T-helper 2 cell treated with Interferon-gamma antibody and Interleukin-4, amounts not matched to agents 5 μg/mL and 100 μg/mL, for 36 hours (primary cell): ENCODE measurements at places on chromosomes 6 and 20.

DNA sequence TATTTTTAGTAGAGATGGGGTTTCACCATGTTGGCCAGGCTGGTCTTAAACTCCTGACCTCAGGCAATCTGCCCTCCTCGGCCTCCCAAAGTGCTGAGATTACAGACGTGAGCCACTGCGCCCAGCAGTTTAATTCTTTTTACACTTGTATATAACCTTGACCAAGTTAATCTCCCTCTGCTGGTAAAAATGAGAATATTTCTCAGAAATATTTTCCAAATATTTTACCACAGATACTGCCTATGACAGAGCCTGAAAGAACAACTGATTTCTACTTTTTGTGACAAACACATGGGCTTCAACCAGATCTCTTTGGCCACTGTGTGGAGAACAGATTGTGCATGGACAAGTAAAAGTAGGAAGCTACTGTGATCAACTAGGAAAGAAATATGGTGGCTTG is 21.2 kb upstream of the NHSL1 start:
- H3K36me3 ChIP-seq, result no peaks in the 10 kb centered on the region
- H3K4me1 ChIP-seq, result peaks cover 12% of the 10 kb centered on the region
- H3K27ac ChIP-seq, result no peak overlapping the region
- no peak overlapping the region for H3K4me3 ChIP-seq
- no peak for DNase-seq

DNA sequence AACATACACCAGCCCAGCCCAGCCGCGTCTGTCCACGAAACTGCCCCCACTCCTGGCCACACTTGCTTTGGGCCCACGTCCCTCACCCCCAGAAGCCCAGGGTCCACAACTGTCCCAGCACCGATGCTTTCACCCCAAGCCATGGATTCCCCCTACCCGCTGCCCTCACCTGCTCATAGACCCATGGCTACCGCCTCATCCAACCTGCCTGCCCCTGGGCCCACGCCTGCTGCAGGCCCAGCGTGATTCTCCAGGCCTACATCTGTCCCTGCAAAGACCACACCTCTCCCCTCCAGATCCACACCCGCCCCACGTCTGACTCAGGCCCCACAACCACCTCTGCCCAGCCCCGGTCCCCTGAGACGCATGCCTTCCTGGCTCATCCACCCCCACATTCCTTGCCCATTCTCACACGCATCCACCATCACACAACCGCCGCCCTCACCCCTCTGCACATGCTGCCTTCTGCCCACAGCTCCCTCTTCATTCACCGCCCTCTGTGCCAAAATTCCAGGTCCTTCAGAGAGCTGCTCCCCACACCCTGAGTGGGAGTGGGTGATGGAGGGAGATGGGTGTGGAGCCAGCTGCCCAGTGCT is 86.7 kb downstream of the GRM4 start:
- no peak for DNase-seq
- no peaks in the 10 kb centered on the region for H3K4me1 ChIP-seq
- H3K4me3 ChIP-seq, result no peak overlapping the region
- H3K36me3 ChIP-seq, result no peaks in the 10 kb centered on the region
- H3K27ac ChIP-seq, result no peak overlapping the region
- H3K27me3 ChIP-seq, result no peaks in the 10 kb centered on the region

DNA sequence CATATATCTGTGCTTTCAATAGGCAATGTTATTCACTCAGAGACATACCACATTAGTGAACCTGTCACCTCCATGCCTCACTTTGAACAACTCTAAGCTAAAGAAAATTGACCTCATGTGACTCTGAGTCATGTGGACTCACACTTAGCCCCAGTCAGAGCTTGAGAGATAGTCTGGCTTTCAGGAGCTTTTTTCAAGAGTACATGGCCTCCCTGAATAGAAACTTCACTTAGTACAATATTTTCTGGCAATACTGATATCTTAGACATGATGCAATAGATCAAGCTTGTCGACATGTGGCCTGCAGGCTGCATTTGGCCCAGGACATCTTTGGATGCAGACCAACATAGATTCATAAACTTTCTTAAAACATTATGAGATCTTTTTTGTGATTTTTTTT is 8.5 kb downstream of the SPTLC3 start:
- H3K4me3 ChIP-seq, result no peak overlapping the region
- H3K27me3 ChIP-seq, result no peaks in the 10 kb centered on the region
- H3K36me3 ChIP-seq, result no peaks in the 10 kb centered on the region
- H3K27ac ChIP-seq, result no peak overlapping the region
- DNase-seq, result no peak
- H3K4me1 ChIP-seq, result peaks cover 2% of the 10 kb centered on the region

DNA sequence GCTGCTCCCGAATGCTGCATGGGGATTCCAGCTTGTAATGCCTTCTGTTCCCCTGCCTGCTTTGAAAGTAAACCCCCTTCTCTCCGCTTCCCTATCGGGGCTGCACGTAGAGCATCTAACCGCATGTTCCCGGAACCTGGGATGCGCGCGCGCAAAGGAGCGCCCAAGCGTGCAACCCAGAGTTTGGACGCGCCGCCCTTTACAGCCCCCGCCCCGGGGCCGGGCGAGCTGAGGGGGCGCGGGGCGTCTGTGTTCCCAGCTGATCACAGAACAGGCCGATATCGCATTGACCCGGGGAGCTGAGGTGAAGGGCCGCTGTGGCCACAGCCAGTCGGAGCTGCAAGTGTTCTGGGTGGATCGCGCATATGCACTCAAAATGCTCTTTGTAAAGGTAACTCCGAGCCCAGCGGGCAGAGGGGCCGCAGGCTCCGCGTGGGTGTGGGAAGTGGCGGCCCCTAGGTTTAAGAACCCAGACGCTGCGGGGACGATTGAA is 1.4 kb downstream of the LAMP5 start:
- peaks cover 2% of the 10 kb centered on the region for H3K4me1 ChIP-seq
- no peaks in the 10 kb centered on the region for H3K36me3 ChIP-seq
- H3K27ac ChIP-seq, result no peak overlapping the region
- no peak overlapping the region for H3K4me3 ChIP-seq
- peaks cover 64% of the 10 kb centered on the region for H3K27me3 ChIP-seq

DNA sequence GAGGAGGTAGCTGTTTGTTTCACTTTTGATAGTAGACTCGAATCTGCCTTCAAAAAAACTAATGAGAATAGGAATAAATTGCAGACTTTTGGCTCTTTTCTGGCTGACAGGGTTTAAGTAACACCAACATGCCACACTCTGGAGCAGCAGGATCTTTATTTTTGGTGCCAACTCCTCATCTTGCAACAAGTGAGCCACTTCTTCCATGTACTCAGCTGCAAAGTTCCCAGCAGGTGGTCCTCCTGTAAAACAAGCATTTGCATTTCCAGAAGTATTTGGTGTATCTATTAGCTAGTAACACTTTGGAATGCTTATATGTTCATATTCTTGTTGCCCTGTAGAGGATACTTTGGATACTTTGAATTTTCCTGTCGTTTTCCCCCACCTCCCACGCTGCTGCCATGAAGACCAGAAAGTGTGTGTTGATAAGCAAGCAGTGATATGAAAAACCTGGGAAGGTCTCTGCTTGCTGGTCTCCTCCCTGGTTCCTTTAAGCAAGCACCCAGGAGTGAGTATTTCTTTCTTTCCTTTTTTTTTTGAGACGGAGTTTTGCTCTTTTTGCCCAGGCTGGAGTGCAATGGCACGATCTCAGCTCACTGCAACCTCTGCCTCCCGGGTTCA is 1.0 kb downstream of the ARMH2 start:
- H3K27me3 ChIP-seq, result no peaks in the 10 kb centered on the region
- H3K36me3 ChIP-seq, result peaks cover 10% of the 10 kb centered on the region
- no peak overlapping the region for H3K27ac ChIP-seq
- peaks cover 6% of the 10 kb centered on the region for H3K4me1 ChIP-seq

DNA sequence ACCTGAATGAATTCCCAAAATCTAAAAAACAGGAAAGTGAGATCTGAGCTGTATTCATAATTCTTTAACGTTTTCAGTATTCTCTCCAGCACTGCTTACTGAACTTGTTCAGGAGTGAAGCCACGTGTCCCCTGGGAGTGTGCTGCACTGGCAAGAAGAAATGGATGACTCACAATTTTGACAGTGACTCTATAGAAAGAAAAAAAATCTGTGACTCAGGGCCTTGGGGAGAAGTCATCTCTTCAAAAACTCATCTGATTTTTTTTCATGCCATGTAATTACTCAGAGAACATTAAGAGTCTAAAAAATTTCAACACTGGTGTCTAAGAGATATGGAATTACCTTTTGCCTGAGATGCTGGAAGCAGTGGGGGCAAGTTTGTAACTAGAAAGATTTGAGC is 39.7 kb downstream of the ANKEF1 start:
- H3K27ac ChIP-seq, result no peak overlapping the region
- DNase-seq, result no peak
- no peaks in the 10 kb centered on the region for H3K36me3 ChIP-seq
- no peaks in the 10 kb centered on the region for H3K4me1 ChIP-seq
- no peak overlapping the region for H3K4me3 ChIP-seq
- no peaks in the 10 kb centered on the region for H3K27me3 ChIP-seq

DNA sequence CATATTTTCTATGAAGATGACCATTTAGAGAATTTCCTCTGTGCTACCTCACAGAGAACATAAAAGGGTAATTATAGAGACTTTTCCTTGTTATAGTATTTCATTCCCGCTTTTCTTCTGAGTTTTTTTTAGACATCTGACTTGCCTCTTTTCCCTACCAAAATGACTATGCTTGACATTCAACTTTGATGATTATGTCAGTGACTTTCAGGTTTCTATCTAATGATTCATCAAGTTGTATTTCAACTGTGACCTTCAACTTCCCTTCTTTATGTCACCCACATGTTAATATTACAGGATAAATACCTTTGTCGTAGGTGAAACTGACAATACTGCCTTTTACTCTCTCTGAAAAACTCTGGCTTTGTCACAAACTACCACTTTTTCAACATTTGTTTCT is 95.3 kb downstream of the MLIP start:
- no peaks in the 10 kb centered on the region for H3K27me3 ChIP-seq
- no peak for DNase-seq
- H3K27ac ChIP-seq, result no peak overlapping the region
- no peaks in the 10 kb centered on the region for H3K4me1 ChIP-seq

DNA sequence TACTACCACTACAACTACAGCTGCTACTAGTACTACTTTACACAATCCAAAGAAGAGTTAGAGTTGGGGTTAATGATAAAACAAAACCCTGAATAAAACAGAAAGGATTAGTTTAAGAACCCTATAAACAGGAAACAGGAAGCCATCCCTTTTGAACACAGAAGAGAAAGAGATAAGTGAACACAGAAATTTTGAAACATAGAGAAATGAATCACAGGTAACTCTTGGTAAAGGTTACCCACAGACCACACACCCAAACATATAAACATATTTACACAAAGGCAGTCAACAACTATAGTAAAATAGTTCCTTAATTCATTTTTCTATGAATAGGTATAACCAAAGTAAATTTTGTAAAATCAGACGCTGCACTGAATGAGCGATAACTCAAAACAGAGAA is 98.1 kb downstream of the RNGTT start:
- peaks cover 20% of the 10 kb centered on the region for H3K4me1 ChIP-seq
- DNase-seq, result no peak
- H3K36me3 ChIP-seq, result peaks cover 19% of the 10 kb centered on the region
- peak overlapping the region; percentile 48 for H3K4me3 ChIP-seq
- peak overlapping the region; percentile 70 for H3K27ac ChIP-seq

DNA sequence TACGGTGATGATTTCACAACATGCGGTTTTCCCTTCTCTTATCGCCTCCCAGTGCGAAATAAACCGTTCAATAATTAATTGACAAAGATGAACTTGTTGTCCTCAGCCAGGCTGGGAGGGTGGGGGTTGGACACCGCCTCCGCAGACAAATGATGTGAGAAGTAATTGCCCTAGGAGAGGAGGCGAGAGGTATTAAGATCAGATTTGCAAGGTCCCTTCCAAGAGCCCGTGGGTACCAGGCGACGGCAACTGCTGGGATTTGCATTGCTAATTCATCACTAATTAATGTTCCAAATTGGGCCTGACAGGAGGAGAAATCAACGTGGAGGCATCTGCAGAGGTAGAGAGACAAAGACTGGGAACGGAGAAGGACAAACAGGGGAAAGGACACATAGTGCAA is 90.2 kb upstream of the CCDC167 start:
- H3K27me3 ChIP-seq, result no peaks in the 10 kb centered on the region
- H3K36me3 ChIP-seq, result no peaks in the 10 kb centered on the region
- DNase-seq, result no peak
- H3K4me3 ChIP-seq, result no peak overlapping the region

- H3K27me3 ChIP-seq, result no peaks in the 10 kb centered on the region
- no peak overlapping the region for H3K27ac ChIP-seq
- H3K4me1 ChIP-seq, result no peaks in the 10 kb centered on the region
- no peak for DNase-seq
- no peaks in the 10 kb centered on the region for H3K36me3 ChIP-seq
These were observed 212.3 kb upstream of the ZNF217 start for GRCh38 chr20:53805895-53806384.

- no peaks in the 10 kb centered on the region for H3K4me1 ChIP-seq
- no peaks in the 10 kb centered on the region for H3K27me3 ChIP-seq
- H3K27ac ChIP-seq, result no peak overlapping the region
- H3K36me3 ChIP-seq, result no peaks in the 10 kb centered on the region
- H3K4me3 ChIP-seq, result no peak overlapping the region
These were observed 592.3 kb downstream of the PHF3 start for GRCh38 chr6:64227863-64228262.

DNA sequence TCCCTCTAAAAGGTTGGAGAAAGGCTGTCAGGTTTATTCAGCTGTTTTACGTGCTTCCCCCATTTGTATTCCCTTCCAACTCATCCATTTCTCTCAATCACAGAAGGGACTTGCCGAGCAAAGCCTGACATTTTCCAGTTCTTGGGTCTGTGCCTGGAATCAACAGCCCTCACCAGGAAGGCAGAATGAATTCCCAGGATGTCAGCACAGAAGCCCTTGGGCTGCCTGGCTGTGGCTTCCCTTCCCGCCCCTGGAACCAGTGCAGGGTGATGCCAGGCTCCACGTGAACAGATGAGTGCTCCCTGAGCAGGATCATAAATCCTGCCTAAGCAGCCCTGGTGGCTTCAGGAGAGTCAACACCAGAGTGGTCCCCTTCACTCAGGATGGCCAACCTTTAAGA is 86.1 kb upstream of the CD83 start:
- no peaks in the 10 kb centered on the region for H3K36me3 ChIP-seq
- peaks cover 35% of the 10 kb centered on the region for H3K27me3 ChIP-seq
- H3K4me1 ChIP-seq, result no peaks in the 10 kb centered on the region
- no peak for DNase-seq
- H3K4me3 ChIP-seq, result no peak overlapping the region
- H3K27ac ChIP-seq, result no peak overlapping the region

DNA sequence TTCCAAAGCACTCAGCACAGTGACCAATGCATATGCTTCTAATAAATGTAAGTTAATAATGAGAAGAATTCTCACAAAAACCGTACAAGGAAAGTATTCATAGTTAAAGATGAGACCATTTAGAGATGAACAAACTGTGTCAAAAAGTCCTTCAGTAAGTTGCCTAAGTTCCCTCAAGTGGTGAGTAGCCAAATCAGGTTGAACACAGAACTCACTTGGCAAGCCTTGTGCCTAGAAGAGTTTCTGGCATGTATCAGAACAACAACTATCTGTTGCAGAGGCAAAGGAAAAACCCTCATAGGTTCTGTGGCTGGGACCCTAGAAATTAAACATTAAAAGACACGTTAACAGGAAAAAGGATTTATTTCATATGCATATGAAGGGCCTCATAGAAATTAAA is 129.6 kb upstream of the DOK5 start:
- DNase-seq, result no peak
- no peaks in the 10 kb centered on the region for H3K27me3 ChIP-seq
- H3K36me3 ChIP-seq, result no peaks in the 10 kb centered on the region
- peaks cover 3% of the 10 kb centered on the region for H3K4me1 ChIP-seq
- no peak overlapping the region for H3K4me3 ChIP-seq

GRCh38 chr6:100267721-100268123 is 197.0 kb downstream of the SIM1 start:
- H3K27me3 ChIP-seq, result peaks cover 4% of the 10 kb centered on the region
- no peak for DNase-seq
- no peak overlapping the region for H3K4me3 ChIP-seq
- H3K4me1 ChIP-seq, result no peaks in the 10 kb centered on the region
